ENCODE measurements at places on chromosomes 5 and 9. TPM values are rescaled to one million over a fixed set of nuclear protein-coding genes. Genes with fewer than 3 reads are reported as not detected.

Gene RELL2
- 7.3 TPM for total RNA-seq

Gene COL15A1
- total RNA-seq = 0.33 TPM

Gene ANKRD18B
- under 0.01 TPM for total RNA-seq

Gene WNT8A
- not detected for total RNA-seq

Gene FOXD1
- total RNA-seq = 0.09 TPM

Gene NMRK1
- total RNA-seq = 25.6 TPM

Gene IFNK
- not detected for total RNA-seq

Gene FOXE1
- not detected for total RNA-seq

Gene CNOT8
- total RNA-seq = 90.7 TPM

Gene FIBCD1
- total RNA-seq = not detected
